ENCODE measurements at places on chromosomes 11 and 22.
A peak's percentile ranks its signal among the peaks of the same experiment; 100 is the strongest.

DNA sequence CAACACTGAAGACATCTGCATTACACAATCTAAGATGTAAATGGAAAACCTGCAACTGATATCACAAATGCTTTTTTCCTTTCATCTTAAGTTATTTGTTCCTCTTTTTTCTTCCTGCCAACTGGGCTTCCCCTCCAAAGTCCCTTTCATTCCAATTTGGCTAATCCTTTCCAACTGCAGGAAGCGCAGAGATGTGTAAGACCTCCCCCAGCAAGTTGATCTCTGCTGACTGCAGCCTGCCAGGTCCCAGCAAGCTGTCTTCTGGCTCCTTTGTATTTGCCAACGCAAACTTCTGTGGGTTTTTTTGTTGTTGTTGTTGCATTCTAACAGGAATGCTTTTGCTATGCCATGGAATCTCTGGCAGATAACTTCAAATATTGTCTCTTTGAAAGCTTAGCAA, 38.5 kb upstream of the LRRC4C start:
- DNase-seq = no peak
- no peak overlapping the region for H3K4me3 ChIP-seq
- no peaks in the 10 kb centered on the region for H3K4me1 ChIP-seq

GRCh38 chr11:117188620-117189081, 10.1 kb downstream of the SIDT2 start:
- no peaks in the 10 kb centered on the region for H3K4me1 ChIP-seq
- H3K27ac ChIP-seq = no peak overlapping the region

GRCh38 chr11:125263268-125263790, 98.8 kb downstream of the PKNOX2 start:
- H3K36me3 ChIP-seq = no peaks in the 10 kb centered on the region
- no peak overlapping the region for H3K27ac ChIP-seq
- H3K27me3 ChIP-seq = peaks cover 52% of the 10 kb centered on the region
- no peaks in the 10 kb centered on the region for H3K4me1 ChIP-seq

- H3K27me3 ChIP-seq = peaks cover 11% of the 10 kb centered on the region
- H3K27ac ChIP-seq = no peak overlapping the region
- no peaks in the 10 kb centered on the region for H3K36me3 ChIP-seq
- no peak overlapping the region for H3K4me3 ChIP-seq
- no peak for DNase-seq
Observed at GRCh38 chr22:27440304-27440865, 361.2 kb downstream of the MN1 start.

DNA sequence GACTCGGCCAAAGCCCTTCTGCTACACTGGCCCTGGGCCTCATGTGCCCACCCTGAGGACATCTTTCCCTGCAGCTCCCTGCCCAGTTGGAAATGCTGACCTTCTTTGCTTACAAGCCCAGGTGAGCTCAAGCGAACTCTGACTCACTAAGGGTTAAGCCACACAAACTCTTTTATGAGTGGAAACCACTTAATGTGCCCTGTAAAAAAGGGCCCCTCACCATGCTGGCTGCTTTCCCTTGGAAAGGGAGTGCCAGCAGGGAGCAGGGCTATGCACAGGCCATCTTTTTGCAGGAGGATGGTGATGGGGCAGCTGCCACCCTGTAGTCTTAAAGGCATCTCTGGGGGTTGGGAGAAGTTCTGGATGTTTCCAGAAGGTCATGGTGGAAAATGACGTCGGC, 18.7 kb downstream of the EHF start:
- H3K27ac ChIP-seq = no peak overlapping the region
- no peak overlapping the region for H3K4me3 ChIP-seq
- H3K27me3 ChIP-seq = peaks cover 62% of the 10 kb centered on the region
- no peak for DNase-seq
- H3K36me3 ChIP-seq = no peaks in the 10 kb centered on the region
- H3K4me1 ChIP-seq = peaks cover 2% of the 10 kb centered on the region

GRCh38 chr11:75663808-75664207, 5.0 kb downstream of the MAP6 start:
- H3K4me3 ChIP-seq = no peak overlapping the region
- peaks cover 10% of the 10 kb centered on the region for H3K4me1 ChIP-seq
- no peak overlapping the region for H3K27ac ChIP-seq
- no peak for DNase-seq
- no peaks in the 10 kb centered on the region for H3K36me3 ChIP-seq
- peaks cover 63% of the 10 kb centered on the region for H3K27me3 ChIP-seq

DNA sequence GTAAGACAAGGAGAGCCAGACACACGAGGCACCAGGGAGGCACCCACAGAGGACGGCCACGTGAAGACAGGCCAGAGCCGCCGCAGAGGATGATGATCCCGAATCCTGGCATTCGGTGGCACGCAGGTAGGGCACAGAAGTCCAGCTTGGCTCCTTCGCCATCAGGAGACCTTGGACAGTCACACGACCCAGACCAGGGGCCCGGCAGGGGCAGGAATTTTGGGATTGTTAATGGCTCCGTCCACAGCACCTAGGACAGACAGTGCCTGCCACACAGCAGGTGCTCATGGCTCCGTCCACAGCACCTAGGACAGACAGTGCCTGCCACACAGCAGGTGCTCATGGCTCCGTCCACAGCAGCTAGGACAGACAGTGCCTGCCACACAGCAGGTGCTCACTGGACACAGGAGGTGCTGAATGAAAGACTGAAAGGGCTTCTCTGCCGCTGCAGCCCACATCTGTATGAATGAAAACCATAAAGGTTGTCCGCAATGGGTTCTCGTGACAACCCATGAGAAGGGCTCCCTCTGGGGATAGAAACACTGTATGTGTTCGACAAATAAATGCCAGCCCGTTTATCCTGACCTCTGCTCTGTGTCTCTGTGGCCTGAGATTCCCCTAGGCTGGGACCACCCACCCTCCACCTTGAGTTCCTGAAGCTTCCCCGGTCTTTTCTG, 341.6 kb downstream of the CTTN start:
- no peak overlapping the region for H3K4me3 ChIP-seq
- no peaks in the 10 kb centered on the region for H3K36me3 ChIP-seq
- no peak for DNase-seq
- no peak overlapping the region for H3K27ac ChIP-seq
- H3K27me3 ChIP-seq = peaks cover 24% of the 10 kb centered on the region
- H3K4me1 ChIP-seq = no peaks in the 10 kb centered on the region

DNA sequence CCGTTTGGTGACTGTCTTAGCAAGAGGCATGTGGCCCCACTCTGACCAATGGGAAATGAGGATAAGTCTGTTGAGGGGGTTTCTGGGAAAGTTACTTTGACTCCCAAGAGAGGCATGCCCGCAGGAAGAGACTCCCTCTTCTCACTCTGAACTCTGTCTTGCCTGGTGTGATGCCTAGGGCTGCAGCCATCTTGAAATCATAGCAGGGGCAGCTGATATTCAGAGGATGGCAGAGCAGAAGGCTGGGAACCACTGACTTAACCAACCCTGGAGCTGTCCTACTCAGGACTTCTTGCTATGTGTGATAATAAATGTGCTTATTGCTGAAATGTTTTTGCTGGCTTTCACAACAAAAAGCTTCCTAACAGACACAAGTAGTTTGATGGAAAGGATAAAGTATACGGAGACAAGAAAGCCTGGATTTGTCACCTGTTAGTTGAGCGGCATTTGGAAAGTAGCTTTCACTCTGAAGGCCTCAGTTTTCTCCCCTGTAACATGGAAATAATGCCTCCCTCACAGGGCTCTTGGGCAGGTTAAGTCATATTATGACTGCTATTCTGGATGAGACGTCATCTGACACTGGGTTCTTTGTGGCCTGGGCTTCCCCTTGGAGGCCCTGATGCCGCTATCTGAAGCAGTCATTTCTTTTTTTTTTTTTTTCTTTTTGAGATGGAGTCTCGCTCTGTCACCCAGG, 128.5 kb downstream of the CEP164 start:
- peaks cover 2% of the 10 kb centered on the region for H3K36me3 ChIP-seq
- no peak for DNase-seq
- peaks cover 2% of the 10 kb centered on the region for H3K27me3 ChIP-seq
- peak overlapping the region; percentile 74 for H3K27ac ChIP-seq

Measured in activated T-cell treated with anti-CD3 and anti-CD28 coated beads, Interleukin-2, amount 50 U/mL, for 24 hours (primary cell).